ENCODE measurements at places on chromosomes 13 and 19.
A peak's percentile ranks its signal among the peaks of the same experiment; 100 is the strongest.

- DNase-seq, result no peak
Observed at GRCh38 chr19:19343762-19344161, 23.1 kb downstream of the MAU2 start.

GRCh38 chr19:48203222-48203793, 32.8 kb downstream of the ZSWIM9 start:
- DNase-seq, result peak; percentile 52

- DNase-seq, result no peak
Observed at GRCh38 chr19:19061506-19061905, 2.3 kb upstream of the SLC25A42 start.

DNA sequence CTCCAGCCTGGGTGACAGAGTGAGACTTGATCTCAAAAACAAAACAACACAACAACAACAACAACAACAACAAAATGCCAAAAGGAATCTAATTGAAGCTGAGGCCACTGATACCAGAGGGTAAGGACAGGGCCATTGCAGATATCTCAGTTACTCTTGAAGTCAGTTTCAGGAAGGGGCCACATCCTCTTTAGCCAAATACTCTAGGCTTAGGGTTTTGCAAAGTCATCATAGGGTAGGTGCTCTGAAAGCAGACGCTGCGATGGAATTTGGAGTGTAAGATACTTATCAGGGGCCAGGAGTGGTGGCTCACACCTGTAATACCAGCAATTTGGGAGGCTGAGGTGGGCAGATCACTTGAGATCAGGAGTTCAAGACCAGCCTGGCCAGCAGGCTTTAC, 46.6 kb upstream of the UBAC2 start:
- no peak for DNase-seq

GRCh38 chr13:102091231-102091630, 310.6 kb downstream of the FGF14 start:
- peak; percentile 2 for DNase-seq

GRCh38 chr19:45613926-45614725, 12.1 kb upstream of the GPR4 start:
- DNase-seq, result peak; percentile 33

- DNase-seq, result no peak
Observed at GRCh38 chr13:47555235-47555634, 445.8 kb downstream of the SUCLA2 start.

DNA sequence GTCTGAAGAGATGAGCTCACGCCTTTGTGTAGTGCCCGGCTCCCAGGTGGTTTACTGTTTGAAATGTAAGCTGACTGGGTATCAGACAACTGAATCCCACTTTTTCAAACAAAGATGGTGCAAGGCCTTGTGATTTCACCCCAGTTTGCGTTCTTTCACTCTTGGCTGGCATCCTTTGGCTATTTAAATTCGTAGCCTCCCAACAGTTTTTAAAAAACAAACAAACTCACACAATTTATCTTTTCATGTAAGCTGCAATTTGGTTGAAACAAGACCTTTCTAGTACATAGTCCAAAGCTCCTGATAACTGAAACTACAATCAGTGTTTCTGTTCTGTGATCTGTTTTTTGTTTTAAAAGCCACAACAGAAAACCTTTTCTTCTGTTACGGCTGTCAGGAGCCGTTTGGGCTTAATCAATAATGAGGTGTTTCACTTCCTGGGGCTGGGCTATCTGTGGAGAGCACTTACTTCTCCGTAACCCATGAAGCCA, 65.1 kb upstream of the NPAS1 start:
- no peak for DNase-seq

GRCh38 chr13:36302289-36302688, 4.7 kb upstream of the CCDC169 start:
- DNase-seq, result no peak

DNA sequence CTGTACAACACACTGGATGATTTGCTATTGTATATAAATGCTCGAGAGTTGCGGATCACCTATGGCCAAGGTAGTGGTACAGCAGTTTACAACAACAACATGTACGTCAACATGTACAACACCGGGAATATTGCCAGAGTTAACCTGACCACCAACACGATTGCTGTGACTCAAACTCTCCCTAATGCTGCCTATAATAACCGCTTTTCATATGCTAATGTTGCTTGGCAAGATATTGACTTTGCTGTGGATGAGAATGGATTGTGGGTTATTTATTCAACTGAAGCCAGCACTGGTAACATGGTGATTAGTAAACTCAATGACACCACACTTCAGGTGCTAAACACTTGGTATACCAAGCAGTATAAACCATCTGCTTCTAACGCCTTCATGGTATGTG, 21.5 kb downstream of the OLFM4 start:
- no peak for DNase-seq

- no peak for DNase-seq
Observed at GRCh38 chr19:10583036-10583776, 3.9 kb downstream of the AP1M2 start.

- DNase-seq, result no peak
Observed at GRCh38 chr19:48992581-48993174, 431 bp downstream of the GYS1 start.

All from erythroblast (primary cell).